Sciatic nerve (tissue), 2 donors: ENCODE measurements at places on chromosomes 1 and 21. TPM values are rescaled to one million over a fixed set of nuclear protein-coding genes. Genes with fewer than 3 reads are reported as not detected.

MARK1 gene
- 9.8 TPM for total RNA-seq

DNA sequence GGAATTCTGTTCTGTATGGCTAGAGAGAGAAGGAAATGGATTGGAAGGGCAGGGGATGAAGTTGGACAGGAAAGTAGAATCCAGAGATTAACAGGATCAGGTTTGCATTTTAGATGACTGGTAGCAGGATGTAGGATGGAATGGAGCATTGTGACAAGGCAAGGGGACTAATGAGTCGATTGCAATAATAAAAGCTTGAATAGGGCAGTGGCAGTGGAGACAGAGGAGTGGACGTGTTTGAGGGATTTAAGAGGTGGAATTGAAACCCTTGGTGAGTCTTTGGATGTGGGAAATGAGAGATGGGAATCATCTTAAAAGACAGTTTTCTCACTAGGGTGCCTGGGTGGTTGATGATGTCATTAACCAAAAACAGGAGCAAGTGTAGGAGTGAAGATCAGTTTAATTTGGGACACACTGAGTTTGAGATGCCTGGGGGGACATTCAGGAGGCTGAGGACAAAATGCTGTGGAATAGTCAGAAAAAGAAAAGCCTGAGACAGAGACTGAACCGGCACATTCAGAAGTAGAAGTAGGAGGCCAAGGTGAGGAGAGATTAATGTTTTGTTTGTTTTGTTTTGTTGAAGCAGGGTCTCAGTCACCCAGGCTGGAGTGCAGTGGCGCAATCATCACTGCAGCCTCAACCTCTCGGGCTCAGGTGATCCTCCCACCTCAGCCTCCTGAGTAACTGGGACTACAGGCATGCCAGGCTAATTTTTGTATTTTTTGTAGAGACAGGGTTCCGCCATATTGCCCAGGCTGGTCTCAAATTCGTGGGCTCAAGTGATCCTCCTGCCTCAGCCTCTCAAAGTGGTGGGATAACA lies 29.1 kb upstream of the C1orf146 start:
- DNase-seq: no peak

- DNase-seq: no peak
Observed at GRCh38 chr1:39922251-39922688, 20.6 kb upstream of the MYCL start.

- no peak for DNase-seq
Observed at GRCh38 chr1:26297791-26298124, 8.7 kb downstream of the UBXN11 start.

- no peak for DNase-seq
Observed at GRCh38 chr1:109167001-109167506, 46.7 kb upstream of the SARS1 start.

GRCh38 chr1:90761781-90762589 lies 44.9 kb upstream of the BARHL2 start:
- no peak for DNase-seq

DNA sequence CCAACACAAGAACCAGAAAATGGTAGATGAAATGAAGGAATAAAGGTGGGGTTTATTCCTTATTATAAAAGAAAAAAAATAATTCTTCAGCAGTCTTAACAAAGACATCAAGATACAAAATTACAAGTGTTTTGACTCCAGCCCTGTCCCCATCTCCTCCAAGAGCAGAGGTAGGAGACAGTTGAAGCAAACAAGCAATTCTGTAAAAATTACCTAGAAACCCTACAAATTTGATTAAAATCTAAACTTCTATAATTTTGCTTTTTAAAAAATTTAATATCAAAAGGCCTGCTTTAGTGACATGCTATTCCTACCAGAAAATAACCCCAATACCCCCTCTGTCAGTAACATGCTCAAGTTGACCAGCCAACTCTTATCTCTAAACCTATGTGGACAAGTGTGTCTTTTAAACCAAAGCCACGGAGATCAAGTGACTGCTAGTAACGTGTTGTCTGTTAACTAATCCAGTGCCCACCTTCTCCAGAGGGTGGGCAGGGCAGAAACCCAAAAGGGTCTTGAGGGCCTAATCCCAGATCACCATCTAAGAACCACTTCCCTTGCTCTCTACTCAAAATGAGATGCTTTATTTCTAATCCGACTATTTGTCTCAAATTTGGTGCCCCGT lies 8.4 kb downstream of the GLUL start:
- no peak for DNase-seq

DNA sequence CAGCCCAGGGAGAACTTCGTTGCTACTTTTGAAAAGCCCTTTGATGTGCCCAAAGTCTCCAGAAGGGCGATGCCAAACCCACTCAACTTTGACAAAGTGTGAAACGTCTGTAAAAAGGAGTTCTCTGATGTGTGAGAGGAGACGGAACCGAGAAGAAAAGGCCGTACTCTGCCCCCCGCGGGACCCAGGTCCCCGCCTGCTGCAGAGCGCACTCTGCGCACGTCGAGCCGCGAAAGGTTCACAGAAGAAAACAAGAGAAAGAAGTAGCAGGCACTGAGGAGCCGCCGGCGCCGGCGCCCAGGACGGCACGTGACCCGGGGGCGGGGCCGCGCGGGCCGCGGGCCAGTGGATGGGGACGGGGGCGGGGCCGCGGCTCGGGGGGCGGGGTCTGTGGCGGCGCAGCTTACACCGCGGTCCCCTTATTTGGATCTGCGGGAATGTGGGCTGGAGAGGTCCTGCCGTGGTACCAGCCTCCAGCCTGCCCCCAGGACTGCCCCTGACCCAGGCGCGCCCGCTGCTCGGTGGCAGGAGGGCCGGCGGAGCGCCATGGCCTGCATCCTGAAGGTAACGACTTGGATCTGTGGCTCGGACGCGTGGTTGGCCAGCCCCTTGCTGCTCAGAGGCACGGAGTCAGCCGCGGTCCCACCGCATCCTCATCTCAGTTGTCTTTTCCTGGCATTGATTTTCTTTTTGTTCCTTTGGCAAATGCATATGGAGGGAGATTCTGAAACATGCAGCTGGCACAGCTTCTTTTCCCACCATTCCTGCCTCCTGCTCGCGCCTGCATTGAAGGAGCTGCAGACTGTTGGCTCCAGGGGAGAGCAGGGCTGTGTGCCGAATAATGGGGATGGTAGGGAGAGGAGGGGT lies at the start of gene ST6GALNAC3:
TSS of gene ST6GALNAC3 (plus strand) at position 426 of the 867 bp plus-strand sequence.
- peak; percentile 84 for DNase-seq

- no peak for DNase-seq
Observed at GRCh38 chr1:42955311-42956063, 3.2 kb downstream of the SLC2A1 start.

GRCh38 chr1:35369922-35370671 lies 101.6 kb downstream of the ZMYM4 start:
- DNase-seq: peak; percentile 81

GRCh38 chr1:232600424-232601258 lies 29.3 kb downstream of the SIPA1L2 start:
- no peak for DNase-seq

FGGY gene
- total RNA-seq: 41.1 TPM

DNA sequence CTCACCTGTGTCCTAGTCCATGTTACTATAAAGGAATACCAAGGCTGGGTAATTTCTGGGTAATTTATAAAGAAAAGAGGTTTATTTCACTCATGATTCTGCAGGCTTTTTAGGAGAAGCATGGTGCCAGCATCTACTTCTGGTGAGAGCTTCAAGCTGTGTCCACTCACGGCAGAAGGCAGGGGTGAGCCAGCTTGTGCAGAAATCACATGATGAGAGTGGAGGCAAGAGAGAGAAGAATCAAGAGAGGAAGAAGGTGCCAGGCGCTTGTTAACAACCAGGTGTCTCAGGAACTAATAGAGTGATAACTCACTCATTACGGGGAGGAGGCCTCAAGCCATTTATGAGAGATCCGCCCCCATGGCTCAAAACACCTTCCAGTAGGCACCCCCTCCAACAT lies 67.5 kb upstream of the CD34 start:
- no peak for DNase-seq

DNA sequence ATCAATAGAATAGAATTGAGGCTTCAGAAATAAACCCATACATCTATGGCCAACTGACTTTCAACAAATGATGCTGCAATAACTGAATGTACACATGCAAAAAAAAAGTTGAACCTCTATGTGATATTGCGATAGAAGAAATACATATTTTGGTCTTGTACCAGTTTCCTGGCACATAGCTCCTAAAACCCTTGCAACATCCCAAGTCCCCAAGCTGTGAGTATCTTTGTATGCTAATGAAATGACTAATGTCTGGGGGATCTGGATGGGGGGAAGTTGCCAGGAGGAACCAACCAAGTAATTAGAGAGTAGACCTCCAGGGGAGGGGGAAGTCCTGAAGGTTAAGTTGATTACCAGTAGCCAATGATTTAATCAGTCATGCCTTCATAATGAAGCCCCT lies 24.4 kb downstream of the BLZF1 start:
- no peak for DNase-seq
